ENCODE measurements at places on chromosomes 1 and 21. TPM values are rescaled to one million over a fixed set of nuclear protein-coding genes. Genes with fewer than 3 reads are reported as not detected.

DNA sequence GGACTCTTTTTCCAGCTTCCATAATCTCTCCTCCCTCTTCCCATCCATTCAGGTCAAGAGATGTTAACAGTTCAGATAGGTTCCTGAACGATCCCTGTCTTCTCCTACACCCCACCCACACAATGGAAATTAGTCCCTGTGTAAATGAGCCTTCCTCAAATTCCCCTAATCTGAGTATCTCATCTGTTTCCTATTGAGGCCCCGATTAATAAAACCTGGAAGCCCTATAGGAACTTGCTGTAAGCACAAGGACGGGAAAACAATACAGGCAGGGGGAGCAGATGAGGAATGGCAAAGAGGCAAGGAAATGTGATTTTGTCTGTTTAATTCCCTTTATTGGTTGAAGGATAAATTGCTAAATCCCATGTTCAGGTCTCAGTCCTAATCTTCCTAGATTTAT, 7.1 kb upstream of the GPX7 start:
- DNase-seq: no peak

Gene CD1E
- not detected for total RNA-seq

GRCh38 chr21:31725202-31725839, 6.6 kb downstream of the SCAF4 start:
- no peak for DNase-seq

- peak; percentile 77 for DNase-seq
Observed at GRCh38 chr1:34786521-34787325, 5.7 kb downstream of the GJB3 start.

DNA sequence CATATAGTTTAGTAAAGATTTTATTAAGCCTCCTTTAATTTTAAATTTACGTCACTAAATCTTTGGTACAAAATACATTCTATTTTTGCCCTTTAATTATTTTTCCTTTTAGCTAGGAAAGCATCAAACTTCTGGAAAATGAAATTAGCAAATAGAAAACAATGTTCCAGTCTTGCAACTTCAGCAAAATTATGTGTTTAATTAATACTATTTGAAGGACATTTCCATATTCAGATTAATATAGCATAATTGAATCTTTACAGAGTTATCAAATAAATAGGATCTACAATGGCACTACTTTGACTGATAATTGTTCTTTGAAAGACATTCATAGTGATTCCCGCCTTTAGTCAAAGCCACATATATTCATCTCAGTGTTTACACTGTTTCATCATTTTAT, 904.2 kb downstream of the KCNT2 start:
- no peak for DNase-seq

Gene C1orf167
- 3.2 TPM for total RNA-seq

- no peak for DNase-seq
Observed at GRCh38 chr1:22490309-22490708, 38.7 kb downstream of the ZBTB40 start.

DNA sequence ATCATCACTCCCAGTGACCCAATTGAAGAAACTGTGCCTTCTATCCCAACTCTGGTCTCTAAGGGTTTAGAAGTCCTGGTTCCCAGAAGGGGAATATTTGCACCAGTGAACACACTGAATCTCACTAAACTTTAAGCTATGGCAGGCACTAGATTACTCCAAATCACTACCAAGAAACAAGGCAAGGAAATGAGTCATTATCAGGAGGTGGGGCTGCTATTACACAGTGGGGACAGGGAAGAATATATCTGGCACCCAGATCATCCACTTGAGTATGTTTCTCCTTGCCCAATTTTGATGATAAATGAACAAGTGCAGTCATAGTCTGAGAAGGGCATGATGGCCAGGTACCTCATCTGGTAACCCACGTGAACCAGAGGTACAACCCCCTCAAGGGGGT, 7.0 kb downstream of the MRPL9 start:
- no peak for DNase-seq

GRCh38 chr1:205026181-205026580, 16.8 kb upstream of the CNTN2 start:
- DNase-seq: no peak

- DNase-seq: peak; percentile 78
Observed at GRCh38 chr1:244322791-244323521, 128.8 kb downstream of the ADSS2 start.

GRCh38 chr1:28835237-28835650, 23.3 kb downstream of the OPRD1 start:
- no peak for DNase-seq

GRCh38 chr1:89953131-89953626, 41.7 kb upstream of the ZNF326 start:
- DNase-seq: peak; percentile 69

Gene ZNHIT6
- 6.3 TPM for total RNA-seq

Gene RHBDL2
- not detected for total RNA-seq

- DNase-seq: no peak
Observed at GRCh38 chr21:41316200-41317062, at the start of gene FAM3B. Gene FAM3B (plus strand): TSS chr21:41316801. CDS start chr21:41316880, 79 bp downstream.

GRCh38 chr1:170791941-170792340, 128.0 kb downstream of the PRRX1 start:
- DNase-seq: no peak

Measured in adrenal gland (tissue), 19 donors.